Activated CD4-positive, alpha-beta T cell treated with anti-CD3 and anti-CD28 coated beads, Interleukin-2, amount 10 ng/mL, durations not matched to agents 7 days and 5 days (primary cell): ENCODE measurements at places on chromosomes 11 and 22.

DNA sequence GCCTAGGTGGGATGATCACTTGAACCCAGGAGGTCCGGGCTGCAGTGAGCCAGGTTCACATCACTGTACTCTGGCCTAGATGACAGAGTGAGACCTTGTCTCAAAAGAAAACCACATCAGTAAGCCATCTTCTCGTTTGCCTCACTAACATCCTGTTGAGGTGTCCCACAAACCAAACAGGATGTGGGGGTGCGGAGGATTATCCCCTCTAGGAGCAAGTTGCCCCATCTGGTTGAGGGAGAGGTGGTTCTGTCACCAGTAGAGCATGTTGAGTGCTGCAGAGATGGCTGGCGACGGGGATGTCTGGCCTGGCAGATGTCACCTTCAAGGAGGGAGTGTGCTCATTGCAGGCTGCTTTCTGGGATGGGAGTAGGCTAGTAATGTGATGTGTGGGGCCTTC is 72.4 kb downstream of the ZNRF3 start:
- H3K36me3 ChIP-seq, result no peaks in the 10 kb centered on the region
- no peak overlapping the region for H3K4me3 ChIP-seq
- peak; percentile 85 for DNase-seq
- peaks cover 83% of the 10 kb centered on the region for H3K27me3 ChIP-seq

- no peak overlapping the region for H3K27ac ChIP-seq
- no peak overlapping the region for H3K4me3 ChIP-seq
- H3K4me1 ChIP-seq, result no peaks in the 10 kb centered on the region
- H3K27me3 ChIP-seq, result no peaks in the 10 kb centered on the region
- DNase-seq, result no peak
Measured at GRCh38 chr11:83625336-83625735, 339.2 kb upstream of the CCDC90B start.

DNA sequence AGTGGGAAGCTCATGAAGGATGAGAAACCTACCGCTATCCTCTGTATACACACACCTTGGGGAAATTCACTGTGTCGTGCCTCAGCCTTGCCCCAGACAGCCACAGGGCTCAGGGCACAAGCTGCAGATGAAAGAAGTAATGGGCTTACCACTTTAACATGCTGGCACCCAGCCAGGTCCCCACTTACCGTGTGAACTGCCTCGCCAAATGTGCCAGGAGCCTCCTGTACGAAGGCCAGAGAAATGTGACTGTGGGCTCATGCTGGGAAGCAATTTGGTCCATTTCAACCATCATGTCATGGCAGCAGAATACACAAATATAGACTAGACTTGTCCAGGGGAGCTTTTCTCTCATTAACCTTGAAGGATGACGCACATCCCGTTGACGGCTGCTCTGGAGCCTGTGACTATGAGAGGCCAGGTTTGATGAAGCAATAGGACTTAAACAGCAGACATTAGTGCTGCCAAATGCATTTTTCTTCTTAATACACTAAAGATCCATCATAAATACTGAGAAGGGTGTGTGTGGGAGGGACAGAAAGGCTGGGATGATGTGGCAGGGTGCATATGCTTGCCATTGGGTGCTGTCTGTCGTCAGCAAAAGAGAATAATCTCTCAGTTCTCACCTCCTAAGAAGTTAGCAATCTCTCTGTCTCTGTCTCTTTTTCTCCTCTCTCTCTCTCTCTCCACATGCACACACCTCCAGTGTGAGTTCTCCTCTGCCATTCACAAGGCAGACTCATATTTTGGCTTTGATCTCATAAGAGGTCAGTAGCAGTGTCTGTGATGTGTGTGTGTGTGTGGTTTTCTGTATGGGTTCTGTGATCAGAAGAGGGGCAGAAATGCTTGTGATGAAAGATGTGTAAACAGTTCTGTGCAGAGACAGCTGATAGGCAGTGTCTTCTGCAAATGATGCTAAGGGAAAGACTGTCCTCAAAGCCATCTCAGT is 142.4 kb downstream of the KIRREL3 start:
- no peaks in the 10 kb centered on the region for H3K36me3 ChIP-seq
- H3K4me3 ChIP-seq, result no peak overlapping the region
- peaks cover 2% of the 10 kb centered on the region for H3K27me3 ChIP-seq
- DNase-seq, result no peak
- no peaks in the 10 kb centered on the region for H3K4me1 ChIP-seq

GRCh38 chr11:118896921-118897591 is 13.4 kb downstream of the CXCR5 start:
- no peak for DNase-seq
- peaks cover 60% of the 10 kb centered on the region for H3K4me1 ChIP-seq
- peaks cover 44% of the 10 kb centered on the region for H3K36me3 ChIP-seq
- H3K27me3 ChIP-seq, result no peaks in the 10 kb centered on the region

DNA sequence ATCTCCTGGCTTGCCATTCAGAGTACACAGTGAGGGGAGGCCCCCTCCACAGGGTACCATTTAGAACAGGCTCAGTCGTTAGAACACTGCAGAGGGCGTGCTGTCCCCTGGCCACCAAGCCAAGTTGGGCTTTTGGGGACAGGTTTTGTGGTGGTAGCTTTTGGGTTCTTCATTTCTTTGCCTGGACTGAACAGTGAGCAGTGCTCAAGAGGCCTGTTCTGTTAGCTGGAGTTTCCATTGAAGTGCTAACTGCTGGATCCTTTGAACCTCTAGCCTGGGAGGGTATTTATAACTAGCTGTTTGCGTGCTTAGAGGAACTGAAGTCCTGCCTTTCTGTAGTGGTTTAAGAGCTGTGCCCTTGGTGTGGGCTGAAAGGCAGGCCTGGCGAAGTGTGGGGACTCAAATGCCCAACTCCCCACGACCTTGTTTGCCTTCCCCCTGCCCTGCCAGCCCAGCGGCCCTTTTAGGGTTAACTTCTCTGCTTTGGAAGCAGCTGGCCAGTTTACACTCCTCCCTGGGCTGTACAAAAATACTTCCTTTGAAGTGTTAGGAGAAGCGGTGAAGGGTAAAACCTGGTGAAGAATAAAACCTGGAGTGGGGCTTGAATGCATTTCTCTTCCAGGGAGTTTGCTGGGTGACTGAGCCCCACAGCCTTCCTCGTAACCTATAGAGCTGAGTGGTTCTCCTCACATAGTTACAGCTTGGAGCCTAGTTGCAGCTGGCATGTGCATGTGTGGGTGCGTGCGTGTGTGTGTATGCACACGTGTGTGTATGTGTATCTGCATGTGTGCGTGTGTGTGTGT is 34.6 kb downstream of the ZNRF3 start:
- no peaks in the 10 kb centered on the region for H3K36me3 ChIP-seq
- no peak overlapping the region for H3K4me3 ChIP-seq
- DNase-seq, result no peak
- peaks cover 49% of the 10 kb centered on the region for H3K27me3 ChIP-seq
- no peaks in the 10 kb centered on the region for H3K4me1 ChIP-seq
- H3K27ac ChIP-seq, result no peak overlapping the region

- no peaks in the 10 kb centered on the region for H3K36me3 ChIP-seq
- DNase-seq, result no peak
- H3K4me1 ChIP-seq, result no peaks in the 10 kb centered on the region
- H3K27ac ChIP-seq, result no peak overlapping the region
- H3K4me3 ChIP-seq, result no peak overlapping the region
Measured at GRCh38 chr11:117305145-117305544, 10.9 kb downstream of the BACE1 start.

DNA sequence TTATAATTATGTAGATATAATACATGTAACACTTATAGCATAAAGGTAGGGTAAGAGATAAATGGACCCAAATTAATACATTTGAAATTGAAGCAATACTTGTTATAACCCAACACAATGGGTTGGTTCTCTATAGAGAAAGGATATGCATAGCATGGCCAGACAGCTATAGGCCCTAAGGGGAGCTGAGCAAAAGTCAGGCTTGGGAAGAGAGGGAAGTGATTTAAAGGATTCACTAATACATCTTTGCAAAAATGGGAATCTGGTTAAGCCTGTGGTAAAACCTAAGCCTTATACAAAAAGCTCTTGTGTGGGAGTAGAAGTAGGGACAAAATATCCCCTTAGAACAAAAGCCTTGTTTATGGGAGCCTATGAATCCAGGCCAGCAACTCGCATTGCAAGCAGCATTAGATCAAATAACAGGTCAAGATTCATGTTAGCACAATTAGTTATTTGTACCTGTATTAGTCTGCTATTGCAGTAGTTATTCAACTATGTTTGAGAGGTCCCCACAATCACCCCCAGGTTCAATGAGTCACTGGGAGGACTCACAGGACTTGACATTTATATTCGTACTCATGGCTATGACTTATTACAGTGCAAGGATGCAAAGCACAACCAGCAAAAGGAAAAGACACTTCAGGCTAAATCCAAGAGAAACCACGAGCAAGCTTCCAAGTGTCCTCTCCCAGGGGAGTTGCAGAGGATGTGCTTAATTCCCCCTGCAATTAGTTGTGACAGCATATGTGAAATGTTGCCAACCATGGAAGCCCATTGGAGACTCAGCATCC is 144.7 kb upstream of the LMO1 start:
- no peak overlapping the region for H3K27ac ChIP-seq
- H3K27me3 ChIP-seq, result no peaks in the 10 kb centered on the region
- no peak for DNase-seq
- H3K36me3 ChIP-seq, result no peaks in the 10 kb centered on the region
- H3K4me1 ChIP-seq, result no peaks in the 10 kb centered on the region
- no peak overlapping the region for H3K4me3 ChIP-seq

GRCh38 chr11:257766-258493 is 20.3 kb upstream of the NLRP6 start:
- peaks cover 2% of the 10 kb centered on the region for H3K4me1 ChIP-seq
- H3K27me3 ChIP-seq, result no peaks in the 10 kb centered on the region
- peaks cover 9% of the 10 kb centered on the region for H3K36me3 ChIP-seq
- no peak for DNase-seq

DNA sequence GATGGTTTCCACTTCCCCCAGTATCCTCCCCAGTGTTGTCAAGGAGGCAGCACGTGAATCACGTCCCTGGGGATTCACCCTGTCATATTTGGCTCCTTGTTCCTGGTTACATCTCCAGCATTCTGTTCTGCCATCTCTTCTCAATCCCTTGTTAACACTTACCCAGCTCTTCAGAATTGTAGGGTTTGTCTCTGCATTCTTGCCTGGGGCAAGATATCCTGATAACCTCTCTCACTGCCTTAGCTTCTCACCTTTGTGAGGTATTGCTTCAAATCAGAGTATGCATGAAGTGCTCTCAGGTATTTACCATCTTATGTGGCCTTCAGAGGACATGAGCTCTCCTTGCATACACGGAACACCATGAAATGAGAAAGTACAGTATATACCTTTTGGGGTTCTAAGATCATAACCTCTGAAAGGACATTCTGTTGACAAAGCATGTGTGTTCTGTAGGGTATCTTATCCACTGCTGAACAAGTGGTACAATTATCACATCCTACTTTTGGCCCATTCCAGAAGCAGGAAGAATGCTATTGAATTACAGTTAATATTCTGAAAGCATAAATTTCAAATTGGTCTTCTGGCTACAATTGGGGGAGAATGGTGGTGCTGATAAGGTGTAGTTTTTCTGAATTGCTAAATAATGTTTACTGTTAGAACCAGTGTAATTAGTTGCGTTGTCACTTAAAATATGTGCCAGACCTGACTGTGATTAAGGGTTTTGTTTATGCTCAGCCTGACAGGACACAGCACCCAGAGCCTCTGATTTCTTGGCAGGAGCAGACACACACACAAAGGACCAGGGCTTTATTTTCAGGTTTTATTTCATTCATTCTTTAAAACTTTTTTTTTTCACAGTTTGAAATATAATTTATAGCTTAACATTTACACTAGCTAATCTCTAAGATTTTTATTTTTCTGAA is 32.7 kb downstream of the VSTM5 start:
- no peak overlapping the region for H3K4me3 ChIP-seq
- no peaks in the 10 kb centered on the region for H3K27me3 ChIP-seq
- DNase-seq, result no peak
- peaks cover 28% of the 10 kb centered on the region for H3K36me3 ChIP-seq

DNA sequence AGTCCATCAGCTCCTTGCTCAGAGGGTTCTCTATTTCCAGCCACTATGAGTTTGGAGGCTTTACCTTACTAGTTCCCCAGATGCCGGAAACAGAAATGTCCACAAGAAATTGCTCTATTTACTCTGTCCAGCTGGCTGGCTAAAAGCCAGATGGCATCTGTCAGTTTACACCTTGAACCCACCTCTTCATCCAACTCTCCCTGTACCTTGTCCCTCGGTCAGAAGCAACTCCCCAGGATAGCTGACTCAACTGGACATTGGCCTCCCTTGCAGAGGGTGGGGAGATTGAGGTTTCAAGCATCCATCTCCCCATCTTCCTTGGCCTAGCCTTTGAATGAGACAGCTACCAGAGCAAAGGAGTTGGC is 1.7 kb downstream of the C2CD2L start:
- no peaks in the 10 kb centered on the region for H3K27me3 ChIP-seq
- DNase-seq, result no peak
- peaks cover 55% of the 10 kb centered on the region for H3K4me1 ChIP-seq
- H3K27ac ChIP-seq, result peak overlapping the region; percentile 89

DNA sequence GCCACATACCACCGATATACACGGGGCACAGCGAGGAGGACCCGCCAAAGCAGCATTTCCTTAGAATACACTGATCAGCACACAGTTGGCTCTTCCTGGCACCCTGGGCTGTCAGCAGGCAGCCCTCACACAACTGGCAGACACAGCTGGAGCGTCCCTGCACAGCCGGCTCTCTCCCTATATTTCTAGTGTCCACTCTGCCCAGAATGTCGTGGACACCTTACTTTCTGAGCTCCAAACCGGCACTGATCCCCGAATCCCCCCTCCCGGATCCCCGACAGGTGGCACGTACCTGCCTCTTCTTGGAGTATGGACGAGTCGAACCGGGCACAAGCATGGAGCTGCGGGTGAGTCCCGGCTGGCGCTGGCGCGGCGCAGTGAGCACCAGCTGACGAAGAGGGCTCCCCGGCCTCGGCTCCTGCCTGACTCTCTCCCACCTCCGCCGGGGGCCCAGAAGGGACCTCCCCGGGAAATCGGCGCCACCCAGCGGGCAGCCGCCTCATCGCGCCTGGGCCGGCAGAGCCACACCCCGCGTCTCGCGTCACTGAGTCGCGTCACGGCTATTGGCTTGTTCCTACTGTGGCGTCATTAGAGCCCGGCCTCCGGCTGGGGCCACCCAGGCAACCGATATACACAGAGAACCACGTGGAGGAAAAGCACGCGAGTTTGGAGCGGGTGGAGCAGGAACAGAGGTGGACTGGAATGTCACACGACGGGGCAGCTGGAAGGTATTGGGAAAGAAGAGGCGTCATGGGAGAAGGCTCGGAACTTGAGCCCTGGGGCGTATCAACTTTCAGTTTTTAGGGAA is at the start of gene USP2:
Gene USP2, minus strand, starts transcription at position 510 of the 808 bp plus-strand sequence. CDS start 8,210 bp downstream, outside the sequence.
- no peak within 1 kb of the TSS for H3K4me3 ChIP-seq
- peak within 1 kb of the TSS; percentile 51 for H3K27ac ChIP-seq
- H3K4me1 ChIP-seq, result peaks cover 7% of the 10 kb centered on the region
- peaks cover 6% of the 10 kb centered on the region for H3K27me3 ChIP-seq

DNA sequence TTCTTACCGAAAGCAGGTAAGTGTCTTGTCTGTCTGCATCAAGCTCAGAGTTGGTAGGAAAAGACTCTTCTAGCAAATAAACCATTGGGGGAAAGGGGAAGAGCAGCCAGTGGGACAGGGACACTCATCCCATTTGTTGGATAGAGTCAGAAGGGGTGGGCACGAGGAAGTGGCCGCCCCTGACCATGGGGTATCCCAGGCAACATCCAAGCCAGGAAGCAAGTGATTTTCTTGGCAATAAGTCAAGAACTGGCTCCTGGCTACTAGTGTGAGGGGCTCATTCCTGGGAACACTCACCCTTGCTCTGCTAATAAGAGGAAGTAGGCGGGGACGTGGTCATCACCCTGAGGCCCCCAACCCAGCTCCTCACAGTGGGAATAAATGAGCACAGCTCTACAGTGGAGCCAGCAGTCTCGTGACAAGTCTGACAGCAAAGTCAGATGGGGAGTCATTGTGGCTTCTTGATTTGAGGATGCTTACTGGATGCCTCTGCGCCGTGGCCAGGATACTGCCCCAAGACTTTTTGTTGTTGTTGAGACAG is 6.7 kb downstream of the SLC25A18 start:
- no peak for DNase-seq
- H3K4me3 ChIP-seq, result no peak overlapping the region
- H3K36me3 ChIP-seq, result no peaks in the 10 kb centered on the region
